ENCODE measurements at places on chromosomes 5 and 9.

DNA sequence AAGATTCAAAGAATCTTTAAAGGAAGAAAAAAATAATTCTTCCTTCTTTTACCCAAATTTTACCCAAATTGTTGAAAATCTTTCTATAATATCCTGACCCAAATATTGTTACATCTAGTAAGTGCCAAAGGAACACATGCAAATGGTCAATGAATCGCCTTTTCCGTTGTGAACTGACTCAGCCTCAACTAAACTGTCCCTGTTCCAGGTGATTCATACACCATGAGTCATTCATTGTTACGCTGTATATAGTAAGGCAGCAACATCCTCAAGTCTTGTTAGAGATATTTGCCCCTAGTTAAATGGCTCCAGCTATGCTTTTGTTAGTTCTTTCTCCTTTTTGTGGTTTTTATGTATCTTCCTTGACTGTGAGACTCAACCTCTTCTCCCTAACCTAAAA lies 9.7 kb downstream of the PTGER4 start:
- DNase-seq: no peak

DNA sequence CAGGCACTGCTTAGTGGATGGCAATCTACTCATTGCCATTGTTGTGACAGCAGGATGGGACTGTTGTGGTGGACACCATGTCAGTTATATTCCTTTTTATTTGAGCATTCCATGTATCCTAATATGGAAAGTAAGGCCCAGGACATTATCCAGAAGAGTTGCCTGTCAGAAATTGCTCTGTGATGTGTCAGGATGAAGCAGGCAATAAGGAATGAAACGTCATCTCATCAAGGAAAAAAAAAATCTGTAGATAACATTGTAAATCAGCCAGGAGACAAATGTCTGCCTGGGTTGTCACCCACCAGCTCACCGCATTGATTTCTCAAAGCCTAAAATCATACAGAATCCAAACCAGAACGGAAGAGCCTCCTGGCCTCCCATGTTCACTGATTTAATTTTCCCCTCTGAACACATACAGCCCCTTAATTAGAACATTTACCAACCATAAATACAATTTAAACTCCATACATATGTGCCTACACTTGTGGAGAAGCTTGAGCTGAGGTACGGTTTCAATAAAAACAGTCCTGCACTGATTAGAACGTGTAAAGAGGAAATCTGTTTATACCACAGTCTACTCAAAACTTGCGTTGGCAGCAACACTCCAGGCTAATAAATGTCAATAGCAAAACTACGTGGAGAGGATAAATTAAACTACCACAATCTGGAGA lies 73.9 kb downstream of the FOXD1 start:
- DNase-seq: no peak

DNA sequence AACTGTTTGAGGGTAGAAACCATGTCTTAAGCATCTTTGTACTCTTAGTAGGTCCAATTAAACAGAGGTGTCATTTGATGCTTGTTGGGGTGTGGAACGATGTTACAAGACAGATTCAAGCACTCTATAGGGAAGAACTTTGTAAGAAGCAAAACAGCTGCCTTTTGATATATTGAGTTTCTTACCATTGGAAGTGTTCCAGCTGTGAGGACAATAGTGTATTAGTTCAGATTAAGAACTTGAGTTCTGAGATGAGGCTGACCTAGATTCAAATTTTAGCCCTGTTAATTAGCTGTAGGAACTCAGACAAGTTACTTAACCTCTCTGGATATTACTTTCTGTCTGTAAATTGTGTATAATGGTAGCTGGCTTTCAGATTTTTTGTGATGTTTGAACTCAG lies 19.6 kb upstream of the ZNF462 start:
- DNase-seq: no peak

DNA sequence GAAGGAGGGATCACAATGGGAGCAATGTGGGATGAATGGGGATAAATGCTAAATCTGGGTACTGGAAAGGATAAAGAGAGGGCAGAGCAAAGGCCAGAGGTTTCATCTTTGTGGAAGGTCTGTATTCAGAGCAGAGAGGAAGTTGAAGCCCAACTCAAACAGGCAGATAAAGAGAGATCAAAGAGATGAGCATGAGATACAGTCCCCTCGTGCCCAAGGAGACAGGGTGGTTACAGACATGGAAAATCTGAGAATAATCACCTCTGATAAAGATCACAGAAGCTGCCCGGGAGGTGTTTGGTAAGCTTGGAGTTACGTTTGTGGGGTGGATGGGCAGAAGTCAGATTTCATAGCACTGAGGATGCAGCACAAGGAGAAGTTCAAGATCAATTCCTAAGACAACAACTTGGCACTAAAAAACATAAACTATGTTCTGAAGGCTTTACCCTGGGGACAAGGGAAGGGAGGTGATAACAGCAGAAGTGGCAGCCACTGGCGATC lies 459 bp upstream of the ERAP2 start:
- no peak for DNase-seq

- DNase-seq: no peak
Observed at GRCh38 chr9:133837627-133838597, 99.8 kb upstream of the SARDH start.

- no peak for DNase-seq
Observed at GRCh38 chr5:146910239-146910638, 31.7 kb upstream of the PPP2R2B start.

- DNase-seq: no peak
Observed at GRCh38 chr5:170589643-170590042, 85.8 kb downstream of the KCNIP1 start.

DNA sequence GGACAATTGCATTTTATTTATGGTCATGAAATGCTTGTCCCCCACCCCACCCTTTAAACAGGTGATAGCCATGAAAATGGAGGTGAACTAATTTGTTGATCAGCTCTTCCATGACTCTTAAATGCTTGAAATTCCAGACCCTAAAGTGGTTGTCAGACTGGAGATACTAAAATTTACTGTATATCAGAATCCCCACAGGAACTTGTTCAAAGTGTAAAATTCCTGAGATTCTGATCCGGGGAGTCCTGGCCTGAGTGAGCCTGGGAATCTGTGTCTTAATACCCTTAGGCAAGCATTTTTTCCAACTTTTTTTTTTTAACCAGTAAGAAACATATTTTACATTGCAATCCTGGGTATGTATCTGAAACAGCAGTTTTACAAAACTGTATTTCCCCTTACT lies 4.7 kb downstream of the SKP2 start:
- no peak for DNase-seq

GRCh38 chr5:176901260-176902101 lies 2.3 kb upstream of the HK3 start:
- DNase-seq: no peak

DNA sequence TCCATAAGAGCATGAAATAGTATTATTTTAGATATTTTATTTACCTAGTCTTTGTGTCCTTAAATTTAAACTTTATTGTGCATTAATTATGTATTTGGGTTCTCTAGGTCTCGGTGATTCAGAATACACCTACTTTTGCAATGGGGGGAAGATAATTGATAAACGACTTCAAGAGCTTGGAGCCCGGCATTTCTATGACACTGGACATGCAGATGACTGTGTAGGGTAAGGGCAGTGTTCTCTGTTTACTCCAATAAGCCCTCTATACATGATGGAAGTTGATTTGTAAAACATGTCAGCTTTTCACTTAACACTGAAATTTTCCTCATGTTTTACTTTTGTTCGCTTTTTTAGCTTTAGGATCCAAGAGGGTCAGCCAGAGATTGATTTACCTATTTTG lies 6.2 kb downstream of the MTRR start:
- no peak for DNase-seq

DNA sequence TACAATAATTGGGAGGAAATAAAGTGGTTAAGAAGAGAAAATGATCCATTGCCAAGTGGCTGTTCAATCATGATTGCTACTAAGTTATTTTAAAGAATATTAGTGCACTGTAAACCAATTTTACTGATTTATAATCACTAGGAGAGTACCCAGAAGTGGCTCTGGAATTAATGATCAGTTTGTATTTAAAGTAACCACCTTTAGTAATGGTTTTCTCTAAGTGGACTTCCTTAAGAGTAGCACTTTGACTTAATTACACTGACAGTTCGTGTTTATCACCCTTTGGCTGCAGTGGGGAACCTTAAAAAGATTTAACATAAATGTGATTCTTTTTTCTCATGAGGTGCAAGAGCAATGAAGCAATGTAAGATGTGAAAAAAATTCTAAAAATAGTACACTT lies 310.8 kb downstream of the CDH12 start:
- no peak for DNase-seq

Measured in HEK293T (cell line).